ENCODE measurements at places on chromosomes 2 and 18.

- no peak for DNase-seq
Observed at GRCh38 chr18:21393986-21394385, 152.0 kb downstream of the GREB1L start.

GRCh38 chr2:172094294-172095145, 8.2 kb downstream of the DLX2 start:
- DNase-seq: no peak

GRCh38 chr2:236350426-236350825, 86.2 kb upstream of the ASB18 start:
- no peak for DNase-seq

GRCh38 chr2:45028276-45028675, 19.0 kb upstream of the SIX2 start:
- DNase-seq: peak; percentile 54

GRCh38 chr18:9428301-9428706, 47.0 kb upstream of the RALBP1 start:
- no peak for DNase-seq

GRCh38 chr2:46493241-46493970, 14.0 kb downstream of the TMEM247 start:
- peak; percentile 78 for DNase-seq

DNA sequence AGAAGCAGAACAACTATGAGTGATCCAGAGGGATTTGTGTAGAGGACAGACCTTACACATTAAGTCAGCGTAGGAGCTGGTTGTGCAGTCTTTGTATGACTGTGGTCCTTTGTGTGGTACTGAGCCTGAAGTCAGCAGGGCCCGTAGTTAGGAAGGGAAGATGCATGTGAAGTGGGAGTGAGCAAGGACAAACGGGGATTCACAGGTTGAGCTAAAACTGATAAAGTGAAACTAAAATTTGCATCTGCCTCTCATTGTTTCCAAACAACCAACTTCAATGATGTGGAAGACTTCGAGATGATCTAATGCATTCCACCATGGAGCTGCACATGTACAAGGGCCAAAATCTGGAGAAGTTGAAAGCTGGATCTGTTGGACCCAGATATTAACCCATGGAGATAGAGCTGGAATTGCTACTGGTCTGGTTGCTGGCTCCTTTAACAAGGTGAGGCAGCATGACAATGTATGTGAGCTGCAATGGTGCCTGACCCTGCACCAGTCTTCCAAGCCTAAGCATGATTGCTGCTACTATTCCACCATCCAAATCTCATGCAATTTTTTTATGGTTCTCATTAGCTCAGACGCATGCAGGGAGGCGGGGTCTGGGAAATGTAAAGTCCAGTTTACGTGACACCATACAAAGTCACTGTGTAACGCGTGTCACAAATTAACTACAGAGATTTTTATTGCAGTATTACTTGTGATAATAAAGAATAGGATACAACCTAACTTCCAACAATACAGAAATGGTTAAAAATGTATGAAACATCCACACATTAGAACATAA, 12.1 kb upstream of the CYBRD1 start:
- DNase-seq: no peak

DNA sequence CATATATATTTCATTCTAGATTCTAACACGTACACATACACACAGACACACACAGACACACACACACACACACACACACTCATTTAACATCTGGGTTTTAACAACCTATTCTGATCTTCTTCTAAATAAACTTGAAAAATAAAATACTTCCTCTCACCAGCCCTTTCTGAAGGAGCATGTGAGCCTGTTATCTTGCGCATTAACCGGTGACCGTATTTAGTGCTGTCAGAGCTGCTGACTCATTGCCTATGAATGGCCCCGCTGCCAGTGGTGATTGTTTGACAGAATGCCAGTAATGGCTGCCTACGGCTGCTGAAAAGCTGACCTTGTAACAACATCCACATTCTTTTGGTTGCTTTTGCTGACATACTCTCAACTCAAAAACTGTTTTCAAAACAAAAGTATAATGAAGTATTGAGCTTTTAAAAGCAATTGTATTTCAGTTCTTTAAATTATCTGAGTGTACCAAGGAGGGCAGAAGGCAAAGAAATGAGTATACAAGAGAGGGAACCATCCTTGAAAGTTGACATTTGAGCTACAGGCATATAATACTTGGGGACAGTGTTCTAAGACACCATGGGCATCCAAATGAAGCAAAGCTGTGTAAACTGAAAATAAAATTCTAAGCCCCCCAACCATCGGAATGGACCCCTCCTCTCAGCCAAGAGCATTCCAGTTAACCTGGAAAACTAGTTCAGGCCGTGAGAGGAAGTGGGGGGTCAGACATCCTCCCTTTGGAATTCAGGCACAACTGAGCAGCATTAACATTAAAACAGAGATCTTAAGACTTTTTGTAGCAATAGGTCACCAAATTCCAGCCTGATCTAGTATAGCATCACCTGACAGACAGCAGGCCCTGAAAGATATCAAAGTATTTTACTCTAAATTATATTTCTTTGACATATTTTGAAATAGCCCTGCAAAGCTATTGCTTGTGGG, 50.2 kb upstream of the DTNA start:
- peak; percentile 98 for DNase-seq

- DNase-seq: peak; percentile 54
Observed at GRCh38 chr2:140526575-140526974, 1604.2 kb downstream of the LRP1B start.

GRCh38 chr2:16537347-16537746, 128.3 kb downstream of the CYRIA start:
- DNase-seq: peak; percentile 44

- peak; percentile 63 for DNase-seq
Observed at GRCh38 chr2:127721311-127721977, 20.1 kb downstream of the SFT2D3 start.

DNA sequence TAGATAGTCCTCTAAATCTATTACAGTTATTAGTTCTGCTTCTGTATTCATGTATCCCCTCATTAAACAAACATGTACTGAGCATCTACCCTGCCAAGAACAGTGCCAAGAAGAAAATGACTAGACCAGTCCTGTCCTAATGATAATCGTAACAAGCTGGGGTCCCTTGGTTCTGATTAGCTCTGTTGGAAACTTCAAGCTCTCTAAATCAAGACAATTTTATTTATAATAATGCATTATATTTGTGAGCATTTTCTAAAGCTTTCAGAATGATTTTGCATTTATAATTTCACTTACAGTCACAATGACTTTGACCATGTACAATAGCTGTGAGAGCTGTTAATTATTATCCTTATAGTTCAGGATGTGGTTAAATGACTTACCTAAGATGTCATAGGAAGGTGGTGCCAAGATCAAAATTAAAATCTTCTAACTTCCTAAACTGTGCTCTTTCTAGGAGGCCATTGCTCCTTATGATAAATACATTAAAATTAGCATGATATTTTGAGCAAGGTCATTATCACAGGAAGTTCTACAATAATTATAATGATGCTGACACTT, 336.5 kb upstream of the SLC39A10 start:
- DNase-seq: no peak

GRCh38 chr2:154696810-154697417, 1.6 kb upstream of the KCNJ3 start:
- no peak for DNase-seq

GRCh38 chr2:241268306-241268705, 47.2 kb downstream of the HDLBP start:
- no peak for DNase-seq

GRCh38 chr2:65802298-65802942, 370.0 kb upstream of the SPRED2 start:
- no peak for DNase-seq

DNA sequence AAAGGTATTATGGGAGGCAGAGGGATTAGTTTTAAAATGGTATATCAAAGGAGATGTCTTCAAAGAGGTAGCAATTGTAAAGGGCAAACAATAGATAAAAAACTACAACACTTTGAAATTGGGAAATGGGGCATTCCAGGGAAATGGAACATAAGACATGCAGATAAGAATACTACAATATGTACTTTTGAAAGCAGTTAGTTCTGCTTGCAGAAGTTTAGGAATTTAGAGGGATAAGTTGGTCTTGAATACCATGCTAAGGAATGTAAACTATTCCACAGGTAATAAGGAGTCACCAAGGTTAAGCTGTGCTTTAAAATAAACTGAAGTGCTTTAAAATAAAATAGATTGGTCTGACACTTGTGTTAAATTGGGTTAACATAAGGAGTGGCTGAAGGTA, 571.7 kb upstream of the ACVR2A start:
- no peak for DNase-seq

- no peak for DNase-seq
Observed at GRCh38 chr2:211609127-211609526, 929.5 kb downstream of the ERBB4 start.

- DNase-seq: no peak
Observed at GRCh38 chr2:38416296-38417036, 39.4 kb upstream of the ATL2 start.

GRCh38 chr2:31051258-31052140, 86.7 kb downstream of the GALNT14 start:
- DNase-seq: no peak

GRCh38 chr2:71865391-71865965, 282.2 kb downstream of the CYP26B1 start:
- no peak for DNase-seq

DNA sequence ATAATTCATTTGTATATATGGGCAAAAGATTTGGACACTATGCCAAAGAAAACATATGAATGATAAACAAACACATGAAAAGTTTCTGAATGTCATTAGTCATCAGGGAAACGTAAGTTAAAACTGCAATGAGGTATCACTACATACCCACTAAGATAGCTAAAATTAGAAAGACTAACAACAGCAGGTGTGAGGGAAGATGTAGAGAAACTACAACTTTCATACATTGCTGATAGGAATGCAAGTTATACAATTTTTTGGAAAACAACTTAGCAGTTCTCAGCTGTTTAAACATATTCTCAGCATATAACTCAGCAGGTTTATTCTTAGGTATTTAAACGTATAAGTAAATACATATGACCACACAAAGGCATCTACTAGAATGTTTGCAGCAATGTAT, 563.5 kb upstream of the KLHL29 start:
- no peak for DNase-seq

DNA sequence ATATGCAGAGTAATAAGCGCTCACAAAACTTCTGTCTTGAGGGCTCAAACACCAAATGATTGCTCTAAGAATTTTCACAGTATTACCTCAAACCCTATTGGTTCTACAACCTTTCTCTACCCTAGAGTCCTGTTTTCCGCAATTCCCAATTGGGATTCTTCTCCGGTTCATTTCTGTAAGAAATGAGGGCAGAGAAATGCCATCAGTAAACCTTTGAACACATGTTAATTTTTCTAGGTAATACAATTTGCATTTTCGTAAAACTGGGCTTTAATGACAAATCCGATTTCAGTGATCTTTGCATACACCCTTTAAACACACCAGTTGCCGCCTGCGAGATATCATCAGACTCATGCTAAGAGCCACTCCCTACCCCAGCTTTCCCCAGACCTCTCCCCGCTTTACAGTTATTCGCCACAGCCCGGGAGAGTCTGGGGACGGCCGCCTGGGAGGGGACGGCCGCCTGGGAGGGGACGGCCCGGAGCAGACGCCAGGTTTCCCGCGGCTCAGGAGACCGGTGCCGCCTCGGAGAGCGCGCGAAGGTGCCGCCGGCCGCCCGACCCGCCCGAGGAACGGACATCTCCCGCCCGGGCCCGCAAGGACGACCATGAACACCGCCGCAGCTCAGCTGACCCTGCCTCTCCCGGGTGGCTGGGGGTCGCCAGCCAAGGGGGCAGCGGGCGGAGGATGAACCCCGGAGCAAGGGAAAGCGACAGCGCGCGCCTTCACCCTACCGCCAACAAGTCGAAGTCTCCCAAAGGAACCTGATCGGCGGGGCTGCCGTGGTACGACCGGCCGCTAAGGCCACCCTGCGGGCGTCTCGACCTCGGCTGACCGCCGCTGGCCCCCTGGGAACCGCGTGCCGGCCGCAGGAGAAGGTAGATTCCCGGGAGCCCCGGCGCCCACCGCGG, 463 bp downstream of the SMC6 start:
- peak; percentile 34 for DNase-seq

DNA sequence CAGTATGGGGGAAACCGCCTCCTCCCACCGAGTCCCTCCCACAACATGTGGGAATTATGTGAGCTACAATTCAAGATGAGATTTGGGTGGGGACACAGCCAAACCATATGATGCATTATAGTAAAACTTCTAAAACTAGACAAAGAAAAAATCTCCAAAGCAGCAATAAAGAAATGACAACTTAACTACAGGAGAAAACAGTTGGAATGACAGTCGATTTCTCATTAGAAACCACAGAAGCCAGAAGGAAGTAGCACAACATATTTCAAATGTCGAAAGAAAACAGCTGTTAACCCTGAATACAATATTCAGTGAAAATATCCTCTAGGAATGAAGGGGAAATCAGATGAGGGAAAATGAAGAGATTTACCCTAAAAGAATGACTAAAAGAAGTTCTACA, 53.5 kb upstream of the TCF4 start:
- DNase-seq: no peak

GRCh38 chr2:73640511-73640911, 1.7 kb downstream of the NAT8 start:
- peak; percentile 17 for DNase-seq

GRCh38 chr18:48919547-48919946, 31.2 kb downstream of the SMAD7 start:
- DNase-seq: no peak

DNA sequence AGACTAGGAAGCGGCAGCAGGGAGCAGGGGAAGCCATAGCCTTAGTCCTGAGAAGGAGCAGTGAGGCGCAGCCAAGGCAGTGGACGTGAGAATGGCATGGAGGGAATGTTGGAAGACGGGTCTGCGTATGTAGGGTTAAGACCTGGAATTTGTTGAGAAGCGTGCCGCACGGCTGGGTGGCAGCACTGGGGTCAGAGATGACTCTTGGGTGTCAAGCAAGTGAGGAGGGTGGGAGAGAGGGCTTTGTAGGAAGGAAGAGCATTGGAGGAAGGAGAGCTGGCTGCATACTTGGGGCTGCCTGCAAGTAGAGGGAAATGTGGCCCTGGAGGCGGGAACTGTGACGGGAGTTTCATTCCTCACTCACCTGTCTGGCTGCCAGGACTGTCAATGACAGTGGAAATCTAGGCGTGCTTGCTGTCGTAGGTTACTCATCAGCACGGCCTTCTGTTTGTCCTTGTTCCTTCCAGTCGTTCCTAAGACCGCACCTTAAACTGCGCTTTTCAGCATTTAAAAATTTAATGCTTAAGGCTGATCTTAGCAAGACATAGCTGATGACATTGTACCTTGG, 108.0 kb downstream of the ITGB1BP1 start:
- no peak for DNase-seq

GRCh38 chr2:242030858-242031257, 161.3 kb downstream of the RTP5 start:
- no peak for DNase-seq

- no peak for DNase-seq
Observed at GRCh38 chr2:128531856-128532255, 213.2 kb upstream of the HS6ST1 start.
